ENCODE measurements at places on chromosomes 12 and 14.

GRCh38 chr14:99101855-99102461 is 170.0 kb downstream of the BCL11B start:
- DNase-seq: no peak

- DNase-seq: no peak
These were observed 174.2 kb upstream of the SLC38A2 start for GRCh38 chr12:46546634-46547273.

DNA sequence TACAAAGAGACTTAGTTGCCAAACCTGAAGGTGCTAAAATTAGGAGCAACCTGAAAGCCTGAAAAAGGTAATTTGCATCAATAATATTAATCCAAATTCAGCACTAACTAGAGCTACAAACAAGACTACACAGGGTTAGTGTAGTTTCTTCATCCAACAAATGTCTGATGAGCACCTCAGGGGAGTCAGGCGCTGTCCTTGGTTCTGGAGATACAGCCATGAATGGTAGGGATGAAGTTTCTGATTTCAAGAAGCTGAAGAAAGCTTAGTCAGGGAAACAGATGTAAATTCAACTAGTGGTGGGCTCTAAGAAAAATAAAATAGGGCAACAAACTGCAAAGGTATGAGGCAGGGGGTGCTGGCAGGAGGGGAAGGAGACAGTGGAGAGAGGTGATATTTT is 266.3 kb downstream of the GLT1D1 start:
- no peak for DNase-seq

DNA sequence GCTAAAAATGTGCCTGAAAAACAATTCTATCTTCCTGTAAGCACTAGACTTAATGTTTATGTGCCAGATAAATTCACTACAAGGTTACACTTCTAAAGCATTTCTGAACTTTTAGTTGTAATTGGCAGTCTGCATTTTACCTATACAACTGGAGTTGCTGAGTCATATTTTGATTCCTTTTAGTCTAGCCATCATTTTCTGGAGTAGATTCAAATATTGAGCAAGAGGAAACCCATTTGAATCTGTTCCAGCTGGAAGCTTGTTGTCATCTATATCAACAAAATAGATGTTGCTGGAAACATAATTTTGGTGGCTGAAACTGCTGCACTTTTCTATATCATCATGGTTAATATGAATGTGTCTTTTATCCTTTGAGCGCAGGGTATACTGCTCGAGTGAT is 122.2 kb upstream of the CCDC175 start:
- no peak for DNase-seq

Measured in cortex of kidney (tissue), 1 donor.